ENCODE measurements at places on chromosomes 3 and 15. TPM values are rescaled to one million over a fixed set of nuclear protein-coding genes. Genes with fewer than 3 reads are reported as not detected.

FAM227B gene
- 6.2 TPM for total RNA-seq

HRH1 gene
- 28.3 TPM for total RNA-seq

SLC51A gene
- not detected for total RNA-seq

SNTN gene
- total RNA-seq, result not detected

ARRDC4 gene
- total RNA-seq, result 11.0 TPM

ARHGEF3 gene
- total RNA-seq, result 63.3 TPM

CKMT1A gene
- not detected for total RNA-seq

ADAMTS7 gene
- total RNA-seq, result 12.6 TPM

SLC12A8 gene
- 33.5 TPM for total RNA-seq

PIK3CB gene
- total RNA-seq, result 17.6 TPM

RLBP1 gene
- total RNA-seq, result not detected

CLDN16 gene
- total RNA-seq, result 0.23 TPM

CFAP92 gene
- 0.05 TPM for total RNA-seq

PCOLCE2 gene
- total RNA-seq, result 29.4 TPM

C3orf85 gene
- not detected for total RNA-seq

TICRR gene
- total RNA-seq, result 4.9 TPM

CACNA1D gene
- not detected for total RNA-seq

TRIP4 gene
- 14.6 TPM for total RNA-seq

TIMP4 gene
- 1.8 TPM for total RNA-seq

MELTF gene
- 9.8 TPM for total RNA-seq

EPHB1 gene
- total RNA-seq, result 1.8 TPM

CFAP91 gene
- 1.8 TPM for total RNA-seq

MKRN3 gene
- not detected for total RNA-seq

SOX2 gene
- total RNA-seq, result not detected

KLHL18 gene
- total RNA-seq, result 23.8 TPM

LEKR1 gene
- total RNA-seq, result 0.59 TPM

MESP1 gene
- under 0.01 TPM for total RNA-seq

RBMS3 gene
- total RNA-seq, result 75.6 TPM

TBC1D23 gene
- total RNA-seq, result 98.6 TPM

SLC9A9 gene
- 2.8 TPM for total RNA-seq

LYZL4 gene
- total RNA-seq, result not detected

MYEF2 gene
- total RNA-seq, result 9.1 TPM

GOLGA6L4 gene
- total RNA-seq, result 0.78 TPM

PRR23B gene
- total RNA-seq, result not detected

PTPN9 gene
- total RNA-seq, result 26.1 TPM

CLASP2 gene
- total RNA-seq, result 82.6 TPM

VPS18 gene
- total RNA-seq, result 49.3 TPM

MST1R gene
- 0.30 TPM for total RNA-seq

FBLN2 gene
- 254 TPM for total RNA-seq

RTP3 gene
- not detected for total RNA-seq

OSTN gene
- 1.8 TPM for total RNA-seq

NPAP1 gene
- not detected for total RNA-seq

SNX4 gene
- total RNA-seq, result 26.1 TPM

PLSCR1 gene
- total RNA-seq, result 13.7 TPM

SPINT1 gene
- total RNA-seq, result 0.78 TPM

FEZF2 gene
- not detected for total RNA-seq

ACKR4 gene
- under 0.01 TPM for total RNA-seq

AGBL1 gene
- total RNA-seq, result not detected

CCK gene
- total RNA-seq, result not detected

XCR1 gene
- not detected for total RNA-seq

GOLGA6A gene
- not detected for total RNA-seq

ARMC8 gene
- total RNA-seq, result 51.7 TPM

SPSB4 gene
- total RNA-seq, result not detected

POLQ gene
- total RNA-seq, result 5.7 TPM

GHSR gene
- not detected for total RNA-seq

DPPA4 gene
- not detected for total RNA-seq

P2RY14 gene
- total RNA-seq, result not detected

MORC1 gene
- total RNA-seq, result not detected

SETD2 gene
- total RNA-seq, result 31.8 TPM

PROS1 gene
- total RNA-seq, result 8.3 TPM
